ENCODE measurements at places on chromosomes 1 and 21.

DNA sequence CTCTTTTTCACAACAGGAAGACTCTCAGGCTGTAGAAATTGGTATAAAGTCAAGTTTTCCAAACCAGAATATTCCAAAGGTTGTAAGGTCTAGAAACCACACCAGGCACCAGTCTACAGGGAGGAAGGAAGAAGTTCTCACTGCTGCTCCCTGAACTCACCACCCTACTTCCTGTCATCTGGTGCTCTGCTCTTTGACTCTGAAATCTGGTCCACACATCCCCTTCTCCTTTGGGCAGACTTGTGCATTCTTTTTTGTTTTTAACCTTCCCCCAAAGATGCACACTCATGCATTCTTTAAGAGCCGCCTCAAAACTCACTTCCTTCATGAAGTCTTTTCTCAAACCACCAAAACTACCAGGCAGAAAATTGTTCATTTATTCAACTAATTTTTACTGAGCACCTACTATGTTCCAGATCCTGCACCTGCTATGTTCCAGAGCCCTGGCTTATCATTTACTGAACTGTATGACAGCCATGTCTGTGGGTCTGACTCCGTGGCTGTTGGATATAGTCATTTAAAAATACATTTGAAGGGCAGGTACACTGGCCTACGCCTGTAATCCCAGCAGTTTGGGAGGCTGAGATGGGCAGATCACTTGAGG is 30.1 kb upstream of the EPS15 start:
- peak; percentile 78 for DNase-seq

- DNase-seq = no peak
These were observed 30.9 kb downstream of the RGS5 start for GRCh38 chr1:163171826-163172225.

DNA sequence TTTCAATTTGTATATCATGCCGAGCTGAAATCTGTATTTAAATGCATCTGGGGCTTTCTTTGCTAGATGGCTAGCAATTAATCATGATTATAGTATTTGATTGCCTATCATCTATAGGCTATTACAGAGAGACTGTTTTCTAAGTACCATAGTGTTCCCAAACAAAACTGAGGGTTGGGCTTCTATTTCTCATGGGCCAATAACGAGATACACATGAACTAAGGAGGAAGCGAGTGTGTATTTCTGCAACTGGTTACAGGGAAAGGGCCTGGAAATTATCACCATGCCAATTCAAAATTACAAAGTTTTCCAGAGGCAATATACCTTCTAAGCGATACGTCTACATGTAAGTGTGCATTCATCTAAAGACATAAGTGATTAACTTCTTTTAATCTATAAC is 744.5 kb upstream of the BRINP3 start:
- DNase-seq = no peak

GRCh38 chr21:41381731-41382130 is 19.9 kb downstream of the MX2 start:
- no peak for DNase-seq

DNA sequence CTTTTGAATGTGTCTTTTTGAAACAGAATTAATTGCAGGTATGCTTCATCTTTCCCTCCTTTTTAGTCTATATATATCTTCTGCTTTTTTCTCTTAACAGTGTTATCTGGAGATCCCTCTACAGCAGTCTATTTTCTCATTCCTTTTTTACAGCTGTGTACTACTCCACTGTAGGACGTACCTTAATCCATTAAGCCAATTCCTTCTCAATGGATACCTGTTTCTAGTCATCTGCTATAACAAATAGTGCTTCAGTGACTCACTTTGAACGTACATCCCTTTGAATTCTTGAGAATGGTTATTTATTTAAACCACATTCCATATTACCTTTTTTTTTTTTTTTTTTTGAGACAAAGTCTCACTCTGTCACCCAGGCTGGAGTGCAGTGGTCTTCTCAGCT is 15.6 kb downstream of the PCNX2 start:
- DNase-seq = no peak

DNA sequence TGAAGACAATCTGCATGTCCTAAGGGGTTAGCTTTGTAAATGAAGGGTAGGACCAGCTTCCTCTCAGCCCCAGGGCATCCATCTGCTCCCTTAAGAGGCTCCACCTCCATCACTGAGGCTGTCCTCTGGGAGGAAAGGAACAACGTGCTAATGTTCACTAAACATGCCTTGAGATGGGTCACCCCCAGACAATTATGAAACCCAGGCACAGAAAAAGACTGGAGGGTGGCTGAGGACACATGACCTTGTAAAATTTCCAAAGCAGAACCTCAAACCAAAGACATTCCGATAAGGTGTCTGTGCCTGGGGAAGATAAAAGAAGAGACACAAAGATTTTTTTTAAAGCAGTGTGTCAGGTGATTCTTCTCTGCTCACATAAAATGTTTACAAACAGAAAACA is 37.6 kb upstream of the ZNF124 start:
- DNase-seq = no peak

DNA sequence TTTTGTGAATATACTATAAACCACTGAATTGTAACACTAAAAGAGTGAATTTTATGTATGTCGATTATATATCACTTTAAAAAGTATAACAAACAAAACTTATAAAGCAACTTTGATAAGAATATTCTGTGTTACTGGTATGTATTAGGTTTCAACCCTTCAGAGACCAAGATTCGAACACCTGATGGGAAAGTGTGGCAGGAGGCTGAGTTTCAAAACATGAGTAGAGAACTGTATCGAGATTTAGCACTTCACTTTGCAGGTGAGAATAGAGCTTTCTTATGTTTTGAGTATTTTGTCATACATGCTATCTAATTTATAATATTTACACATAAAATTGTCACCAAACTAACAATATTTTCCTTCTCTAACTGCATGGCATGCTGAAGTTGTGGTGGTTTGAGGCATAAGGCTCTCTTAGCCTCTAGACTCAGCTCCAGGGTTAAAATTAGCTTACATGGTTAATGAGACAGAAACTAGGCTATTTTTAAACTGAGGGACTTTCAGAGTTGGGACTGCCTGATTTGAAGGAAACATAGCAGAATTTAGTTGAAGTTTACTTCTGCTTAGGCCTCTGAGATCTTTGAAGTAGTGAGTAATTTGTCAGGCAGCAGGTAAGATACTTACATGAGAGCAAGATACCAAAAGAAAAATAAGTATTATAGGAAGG is 48.6 kb downstream of the CEP350 start:
- DNase-seq = no peak
